ENCODE measurements at places on chromosomes 13 and 19.

GRCh38 chr19:10096615-10096963 lies 5.9 kb downstream of the ANGPTL6 start:
- no peak for DNase-seq

DNA sequence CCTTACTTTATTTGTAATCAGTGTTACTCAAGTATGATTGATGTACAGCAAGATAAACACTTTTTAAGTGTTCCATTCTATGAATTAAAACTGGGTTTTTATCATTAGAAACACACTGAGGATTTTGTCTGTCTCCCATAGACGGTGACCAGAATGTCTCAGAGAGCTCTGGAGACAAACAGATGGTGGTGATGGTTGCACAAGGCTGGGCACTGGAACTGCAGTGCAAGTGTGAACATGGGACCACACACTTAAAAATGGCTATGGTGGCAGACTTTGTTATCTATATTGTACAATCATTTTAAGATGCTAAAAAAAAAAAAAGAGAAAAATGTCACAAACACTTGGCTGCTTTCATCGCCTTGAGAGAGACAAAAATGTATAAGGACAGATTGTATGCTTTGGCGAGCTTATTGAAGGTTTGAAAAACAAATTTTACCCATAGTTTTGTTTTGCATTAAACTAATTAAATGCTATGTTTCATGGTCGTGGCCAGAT lies 273.0 kb downstream of the SHISA2 start:
- DNase-seq, result no peak

DNA sequence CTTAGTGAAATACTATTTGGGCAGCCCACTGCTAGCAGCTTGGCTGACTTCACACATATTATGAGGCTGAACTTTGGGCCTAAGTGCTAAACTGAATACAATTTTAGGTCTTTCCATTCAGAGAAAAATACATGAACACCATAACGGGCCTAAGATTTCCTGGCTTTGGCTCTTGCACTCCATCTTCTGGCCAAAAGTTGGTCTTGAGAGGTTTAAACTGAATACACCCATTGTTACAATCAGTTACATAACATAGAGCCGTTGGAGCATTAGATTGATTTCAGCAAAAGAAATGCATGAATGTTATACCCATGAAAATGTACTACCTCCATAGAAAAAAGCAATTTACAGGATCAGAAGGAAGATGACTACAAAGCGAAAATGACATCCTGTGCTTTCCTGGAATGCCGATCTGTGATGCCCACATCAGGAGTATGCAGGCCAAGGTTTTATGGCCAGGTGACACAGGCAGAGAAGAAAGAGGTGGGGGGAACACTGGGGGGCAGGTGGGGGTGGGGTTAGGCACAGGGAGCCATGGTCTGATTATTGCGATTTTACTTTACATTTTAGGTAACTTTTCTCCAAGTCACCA lies 11.1 kb upstream of the SHISA2 start:
- peak; percentile 69 for DNase-seq

DNA sequence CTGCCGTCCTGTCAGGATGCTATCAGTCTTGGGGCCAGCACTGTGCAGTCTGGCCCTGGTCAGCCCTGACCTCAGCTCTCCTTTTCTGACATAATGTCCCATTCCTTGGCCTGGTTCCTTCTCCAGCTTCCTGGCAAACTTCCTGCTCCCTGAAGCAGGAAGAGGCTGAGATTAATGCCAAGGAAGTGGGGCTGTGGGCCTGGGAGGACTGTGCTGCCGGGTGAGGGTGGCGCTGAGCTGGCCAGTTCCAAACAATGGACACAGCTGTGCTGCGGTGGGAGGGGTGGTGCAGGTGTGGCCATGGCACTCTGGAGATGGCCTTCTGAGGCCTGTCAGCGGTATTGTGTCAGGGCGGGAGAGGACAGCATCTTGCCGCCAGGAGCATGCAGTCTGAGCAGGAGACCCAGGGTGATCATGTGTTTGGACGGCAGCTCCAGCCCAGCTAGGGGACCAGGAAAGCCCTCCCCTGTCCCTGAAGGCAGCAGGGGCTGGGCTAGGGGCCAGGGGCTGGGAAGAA lies 30.9 kb downstream of the TUBA3C start:
- no peak for DNase-seq

- no peak for DNase-seq
These were observed 126.2 kb upstream of the FNDC3A start for GRCh38 chr13:48849515-48849914.

GRCh38 chr13:53460796-53461195 lies 432.2 kb downstream of the OLFM4 start:
- DNase-seq, result no peak

GRCh38 chr19:54257116-54257480 lies at the start of gene LILRB5:
Gene LILRB5 (minus strand): TSS chr19:54257273. CDS start chr19:54257193, 80 bp downstream.
- DNase-seq, result no peak

DNA sequence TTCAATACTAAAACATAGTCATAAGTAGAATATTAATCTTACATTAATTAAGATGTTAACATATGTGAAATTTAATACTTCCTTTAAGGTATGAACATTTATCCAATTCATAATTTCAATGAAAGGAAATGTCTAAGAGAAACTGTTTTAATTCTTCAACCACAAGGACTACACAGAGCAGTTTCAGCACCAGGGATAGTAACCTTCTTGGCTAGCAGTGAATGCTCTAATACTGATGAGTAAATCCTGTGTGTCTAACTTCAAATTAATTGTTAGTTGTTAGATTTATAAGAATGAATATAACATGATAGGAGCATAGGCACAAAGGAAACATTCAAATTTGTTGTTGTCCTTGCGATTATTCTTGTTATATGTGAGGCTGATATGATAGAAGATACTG lies 15.6 kb upstream of the NBEA start:
- DNase-seq, result no peak

- DNase-seq, result no peak
These were observed at the start of gene VSIG10L for GRCh38 chr19:51341976-51342580. Gene VSIG10L (minus strand): TSS chr19:51342139. CDS start chr19:51342124, 15 bp downstream.

- DNase-seq, result no peak
These were observed 54.9 kb upstream of the ATP12A start for GRCh38 chr13:24625331-24625731.

- no peak for DNase-seq
These were observed 872 bp downstream of the PSPN start for GRCh38 chr19:6374711-6375410.

DNA sequence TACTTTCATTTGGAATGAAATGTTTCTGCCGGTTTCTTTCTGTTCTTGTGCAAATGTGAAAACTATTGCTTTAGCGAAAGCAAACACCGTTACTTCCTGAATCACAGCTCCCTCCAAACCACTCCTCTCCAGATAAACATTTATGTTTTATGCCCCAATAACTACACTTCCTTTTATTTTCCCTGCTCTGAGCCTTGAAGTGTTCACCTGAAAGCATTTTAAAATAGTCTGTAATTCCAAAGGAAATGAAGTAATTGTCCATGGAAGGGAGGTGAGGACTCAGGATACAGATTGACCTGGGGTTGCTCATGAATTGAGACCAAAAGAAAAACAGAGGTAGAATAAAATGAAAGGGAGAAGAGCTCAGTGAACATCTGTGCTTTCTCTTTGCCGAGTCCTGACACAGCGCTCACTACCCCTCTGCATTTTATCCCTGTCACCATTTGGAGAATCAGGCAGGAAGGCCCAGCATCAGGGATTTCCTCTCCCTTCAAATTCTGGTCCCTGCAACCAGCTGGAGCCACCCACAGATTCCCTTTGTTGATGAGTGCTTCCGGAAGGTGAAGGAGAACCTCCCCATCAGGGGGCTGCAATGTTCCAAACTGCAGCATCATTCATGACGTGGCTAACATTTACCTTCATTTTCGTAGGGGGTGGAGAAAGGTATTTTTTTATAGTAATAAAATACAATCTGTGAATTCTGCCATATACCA lies 171.9 kb downstream of the ITGBL1 start:
- no peak for DNase-seq

DNA sequence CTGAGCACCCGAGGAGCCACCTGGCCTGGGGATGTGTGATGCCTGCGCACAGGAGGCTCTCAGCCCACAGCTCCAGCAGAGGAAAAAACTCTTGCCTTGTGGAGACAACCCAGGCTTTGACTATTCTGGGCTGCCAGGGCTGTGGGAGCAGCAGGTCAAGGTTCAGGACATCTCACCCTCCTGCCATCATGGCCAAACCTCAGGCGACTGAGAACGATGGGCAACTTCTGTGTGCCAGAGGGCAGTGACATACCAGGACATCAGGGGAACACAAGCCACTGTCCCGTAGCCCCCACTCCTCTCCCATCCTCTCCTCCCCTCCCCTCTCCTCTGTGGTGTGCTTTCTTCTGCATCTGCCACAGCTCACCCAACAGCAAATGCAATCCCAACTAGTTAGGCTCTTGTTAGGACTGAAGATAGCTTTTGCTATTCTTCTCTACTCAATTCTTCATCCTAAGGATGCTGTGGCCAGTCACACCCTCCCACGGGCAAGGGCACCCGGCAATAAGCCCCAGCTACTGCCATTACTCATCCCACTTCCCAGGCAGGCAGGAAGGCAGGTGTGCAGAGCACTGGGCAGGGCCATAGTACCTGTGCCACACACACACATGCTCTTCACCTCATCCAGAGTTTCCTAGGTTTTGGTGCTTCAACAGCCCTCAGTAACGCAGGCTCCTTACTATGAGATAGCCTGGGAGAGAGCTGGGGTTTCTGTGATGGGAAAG lies 16.8 kb downstream of the ELL start:
- DNase-seq, result no peak

- DNase-seq, result no peak
These were observed 399.6 kb downstream of the DCT start for GRCh38 chr13:94079876-94080275.

DNA sequence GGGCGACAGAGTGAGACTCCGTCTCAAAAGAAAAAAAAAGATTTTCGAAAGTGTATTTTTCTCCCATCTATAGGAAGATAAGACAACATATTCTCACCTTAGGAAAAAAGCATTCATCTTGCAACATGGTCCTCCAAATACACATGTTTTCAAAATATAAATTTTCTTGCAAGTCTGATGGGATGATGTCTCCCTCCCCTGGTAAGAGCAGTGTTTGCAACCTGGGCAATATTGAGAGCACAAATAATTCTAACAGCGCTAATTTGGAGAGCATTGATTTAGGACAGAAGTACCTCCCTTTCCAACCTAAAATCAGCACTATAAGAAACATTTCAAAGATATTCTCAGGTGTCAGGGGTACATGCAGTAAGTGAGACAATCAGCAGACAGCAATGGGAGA lies 61.0 kb upstream of the SHISA2 start:
- no peak for DNase-seq

GRCh38 chr19:16883522-16883921 lies 5.3 kb upstream of the F2RL3 start:
- DNase-seq, result no peak

DNA sequence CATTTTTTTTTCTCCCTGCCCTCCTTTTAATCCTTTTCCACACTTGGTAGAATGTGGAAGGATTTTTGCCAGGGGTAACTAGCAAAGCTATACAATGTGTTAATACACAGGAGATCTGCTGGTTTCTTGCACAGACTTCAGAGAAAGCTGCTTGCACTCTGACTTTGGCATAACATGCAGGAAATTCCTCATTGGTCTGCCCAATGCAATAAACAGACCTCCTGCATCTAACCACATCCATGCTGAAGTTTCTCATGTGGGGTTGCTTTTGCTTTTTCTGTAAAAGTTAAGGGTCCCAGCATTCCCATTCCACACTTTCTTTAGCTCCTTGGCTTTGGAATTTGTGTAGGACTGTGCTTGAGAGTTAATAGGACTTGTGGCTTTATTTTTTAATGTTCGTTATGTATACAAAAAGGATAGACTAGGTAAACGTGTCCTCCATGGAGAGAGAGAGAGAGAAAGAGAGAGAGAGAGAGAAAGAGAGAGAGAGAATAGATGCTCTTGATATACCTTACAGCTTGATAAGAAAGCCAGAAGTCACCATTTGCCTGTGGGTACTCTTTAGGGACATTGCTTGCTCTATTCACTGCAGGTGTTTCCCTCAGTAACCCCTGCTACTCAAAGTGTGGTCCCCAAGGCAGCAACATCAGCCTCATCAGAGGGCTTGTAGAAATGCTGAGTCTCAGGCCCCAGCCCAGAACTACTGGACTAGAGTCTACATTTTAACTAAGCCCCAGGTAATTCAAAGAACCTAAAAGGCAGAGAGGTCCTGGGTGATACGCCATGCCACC lies 170.5 kb downstream of the SHISA2 start:
- DNase-seq, result no peak

DNA sequence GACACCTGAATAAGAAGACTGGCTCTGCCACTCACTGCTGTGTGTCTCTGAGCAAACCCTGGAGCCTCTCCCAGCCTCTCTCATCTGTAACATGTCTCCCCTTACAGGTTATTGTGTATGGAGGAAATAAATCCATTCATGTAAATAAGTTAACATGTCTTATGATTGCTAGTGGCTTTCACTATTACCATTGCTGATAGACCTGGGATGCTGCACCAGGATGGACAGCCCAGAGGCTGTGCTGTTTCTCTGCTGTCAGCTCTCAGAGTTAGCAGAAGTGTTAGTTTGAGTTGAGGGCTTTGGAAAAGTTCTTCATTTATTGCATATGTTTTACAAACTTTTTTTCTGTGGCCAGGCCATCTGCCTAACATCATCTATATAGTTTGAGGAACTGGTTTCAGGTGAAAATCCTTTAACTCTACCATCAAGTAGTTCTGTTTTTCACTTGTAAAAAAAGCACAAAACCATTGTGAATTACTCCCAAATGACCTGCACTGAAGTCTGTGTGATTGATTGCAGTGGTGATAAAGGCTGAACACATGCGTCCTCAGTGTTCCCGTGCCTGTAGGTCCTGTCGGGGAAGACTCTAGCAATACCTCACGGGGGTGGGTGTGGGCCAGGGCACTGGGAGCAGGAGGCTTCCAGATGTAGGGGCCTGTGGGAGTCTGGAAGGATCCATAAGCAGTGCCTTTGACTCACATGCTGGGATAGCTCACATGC lies 24.6 kb downstream of the MPHOSPH8 start:
- DNase-seq, result no peak

DNA sequence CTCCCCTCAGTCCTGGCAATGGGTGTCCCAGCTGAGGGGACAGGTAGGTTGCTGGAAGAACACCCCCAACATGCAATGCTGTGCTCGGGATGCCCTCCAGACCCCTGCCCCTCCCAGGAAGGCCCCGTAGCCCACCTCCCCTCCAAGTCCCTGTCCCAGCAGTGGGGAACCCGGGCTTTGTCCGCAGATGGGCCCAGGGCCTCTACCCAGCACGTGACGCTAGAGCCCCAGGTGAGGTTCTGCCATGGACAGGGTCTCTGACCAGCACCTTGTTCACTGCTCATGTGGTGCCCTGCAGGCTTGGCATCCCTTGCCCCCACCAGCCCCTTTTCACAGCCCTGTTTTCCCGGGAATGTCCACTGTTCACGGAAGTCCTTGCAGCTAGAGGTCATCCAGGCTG lies 220.0 kb upstream of the SGCG start:
- DNase-seq, result no peak
